ENCODE measurements at places on chromosomes 11 and 22. TPM values are rescaled to one million over a fixed set of nuclear protein-coding genes. Genes with fewer than 3 reads are reported as not detected.

ZNRD2 gene
- 98.0 TPM for total RNA-seq

SCN4B gene
- not detected for total RNA-seq

DNA sequence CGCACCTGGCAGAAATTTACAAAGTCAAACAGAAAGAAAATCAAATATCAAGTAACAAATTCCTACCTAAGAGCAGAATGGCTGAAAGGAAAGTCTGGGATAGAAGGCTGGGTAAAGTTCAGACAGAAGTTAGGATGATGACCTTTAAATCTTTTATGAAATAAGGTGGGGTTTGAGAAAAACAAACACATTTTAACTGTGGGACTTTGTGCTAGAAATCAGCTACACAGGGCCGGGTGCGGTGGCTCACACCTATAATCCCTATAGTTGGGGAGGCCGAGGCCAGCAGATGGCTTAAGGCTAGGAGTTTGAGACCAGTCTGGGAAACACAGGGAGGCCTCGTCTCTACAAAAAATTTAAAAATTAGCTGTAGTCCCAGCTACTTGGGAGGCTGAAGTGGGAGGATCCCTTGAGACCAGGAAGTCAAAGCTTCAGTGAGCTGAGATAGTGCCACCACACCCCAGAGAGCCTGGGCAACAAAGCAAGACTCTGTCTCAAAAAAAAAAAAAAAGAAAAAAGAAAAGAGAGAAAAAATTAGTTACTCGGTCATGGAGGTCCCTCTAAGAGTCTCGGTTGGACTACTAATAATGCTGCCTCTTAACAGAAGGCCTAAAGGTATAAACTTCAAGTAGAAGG, 119.7 kb upstream of the BID start:
- DNase-seq, result no peak

DNA sequence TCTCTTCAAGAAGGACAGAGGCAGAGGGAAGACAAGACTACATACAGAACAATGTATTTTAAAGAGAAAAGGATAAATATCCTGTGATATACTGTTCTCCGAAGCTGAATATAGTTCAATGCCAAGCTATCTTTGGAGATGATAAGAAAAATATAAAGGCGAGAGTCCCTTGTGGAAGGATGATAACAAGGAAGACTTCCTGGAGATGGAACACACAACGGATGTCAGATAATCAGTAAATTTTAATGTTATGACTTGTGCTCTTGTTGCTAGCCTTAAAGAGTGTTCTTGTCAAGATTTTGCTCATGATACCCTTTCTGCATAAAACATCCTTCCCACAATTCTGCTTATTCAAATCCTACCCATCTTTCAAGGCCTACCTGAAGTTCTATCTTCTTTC, 6.8 kb upstream of the CTR9 start:
- no peak for DNase-seq

DNA sequence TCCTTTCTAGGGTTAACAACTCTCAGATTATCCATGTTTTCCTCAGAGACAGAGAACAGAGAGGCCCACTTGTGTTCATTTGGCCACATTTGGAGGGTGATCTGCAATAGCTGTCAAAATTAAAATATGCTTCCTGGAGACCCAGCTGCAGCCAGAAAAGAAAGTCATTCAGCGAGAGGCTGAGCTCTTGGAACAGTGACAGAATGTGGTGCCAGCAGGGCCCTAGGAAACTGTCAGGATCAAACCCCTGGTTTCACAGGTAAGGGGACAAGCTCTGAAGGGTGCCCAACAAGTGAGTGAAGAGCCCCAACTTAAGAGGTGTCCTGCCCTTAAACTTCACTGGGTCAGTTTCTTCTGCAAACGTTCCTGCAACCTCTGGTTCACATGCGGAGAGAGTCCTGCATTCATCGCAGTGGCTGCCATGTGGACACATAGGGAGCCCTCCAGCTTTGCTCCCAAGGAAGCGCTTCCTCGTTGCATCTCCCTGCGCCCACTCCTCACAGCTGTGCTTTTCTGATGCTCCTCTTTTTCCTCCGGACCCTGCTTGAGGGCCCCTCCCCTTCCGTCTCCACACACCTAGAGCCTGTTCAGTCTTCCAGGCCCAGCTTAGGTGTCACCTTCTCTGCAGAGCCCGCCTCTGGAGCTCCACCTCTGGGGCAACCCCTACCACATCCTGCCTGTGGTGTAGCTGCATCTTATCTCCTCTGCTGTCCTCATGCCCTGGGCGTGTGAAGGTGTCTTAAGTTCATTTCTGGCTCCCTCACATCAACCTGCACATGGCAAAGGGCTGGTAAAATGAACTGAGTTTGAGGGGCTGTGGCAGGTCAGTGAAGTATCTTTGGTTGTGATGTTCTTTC, 3.9 kb downstream of the UCP3 start:
- DNase-seq, result no peak

DNA sequence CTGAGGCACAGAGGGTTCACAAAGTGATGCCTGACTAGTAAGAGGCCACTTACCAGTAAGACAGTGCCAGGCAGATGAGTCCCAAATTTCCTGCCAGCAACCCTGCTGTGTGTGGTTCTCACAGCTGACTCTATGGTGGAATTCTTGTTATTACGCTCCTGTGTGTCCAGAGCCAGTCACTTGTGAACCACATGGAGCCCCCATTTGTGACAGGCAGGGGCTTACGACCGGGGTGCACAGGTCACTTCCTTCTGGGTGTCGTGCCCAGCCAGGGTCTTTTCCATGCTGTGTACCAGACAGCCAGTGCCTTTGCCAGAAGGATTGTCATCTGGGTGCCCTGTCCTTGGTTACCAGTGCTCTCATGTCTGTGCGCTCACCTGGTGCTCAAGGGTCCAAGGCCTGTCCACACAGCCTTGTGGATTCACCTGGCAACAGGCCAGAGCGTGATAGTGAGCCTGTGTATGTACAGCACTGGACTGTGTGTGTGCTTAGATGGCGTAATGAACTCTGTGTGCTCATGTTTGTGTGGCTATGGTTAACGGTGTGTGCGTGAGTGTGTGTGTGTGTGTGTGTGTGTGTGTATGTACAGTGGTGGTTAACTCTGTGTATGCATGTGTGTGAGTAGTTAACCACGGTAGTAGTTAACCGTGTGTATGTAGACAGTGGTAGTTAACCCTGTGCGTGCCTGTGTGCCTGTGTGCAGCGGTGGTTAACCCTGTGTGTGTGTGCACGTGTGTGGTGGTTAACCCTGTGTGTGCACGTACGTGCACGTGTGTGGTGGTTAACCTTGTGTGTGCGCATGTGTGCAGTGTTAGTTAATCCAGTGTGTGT, 18.6 kb downstream of the GRAMD4 start:
- no peak for DNase-seq

DNA sequence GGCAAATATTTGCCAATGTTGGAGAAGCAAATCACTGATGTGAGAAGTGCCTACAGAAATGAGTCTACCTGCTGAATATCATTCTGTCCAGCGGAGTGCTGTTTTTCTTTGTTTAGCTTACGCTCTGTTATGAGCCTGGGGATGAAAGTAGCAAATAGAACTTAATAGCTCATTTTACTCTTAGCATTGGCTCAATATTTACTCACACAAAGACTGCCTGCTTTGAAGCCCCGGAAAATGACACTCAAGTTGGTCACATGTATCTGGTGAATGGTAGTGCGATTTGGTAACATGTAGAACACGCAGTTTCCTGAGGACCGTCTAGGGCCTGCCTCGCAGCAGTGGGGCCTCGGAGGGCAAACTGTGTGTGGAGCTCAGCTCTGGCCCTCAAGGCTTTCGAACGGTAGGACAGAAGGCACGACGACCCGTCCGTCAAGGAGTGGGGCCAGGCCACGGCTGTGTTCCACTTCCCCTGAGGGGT, 38.9 kb downstream of the TBC1D22A start:
- DNase-seq, result no peak

Measured in RPMI7951 (cell line).